ENCODE measurements at places on chromosomes 11 and 22. TPM values are rescaled to one million over a fixed set of nuclear protein-coding genes. Genes with fewer than 3 reads are reported as not detected.

DNA sequence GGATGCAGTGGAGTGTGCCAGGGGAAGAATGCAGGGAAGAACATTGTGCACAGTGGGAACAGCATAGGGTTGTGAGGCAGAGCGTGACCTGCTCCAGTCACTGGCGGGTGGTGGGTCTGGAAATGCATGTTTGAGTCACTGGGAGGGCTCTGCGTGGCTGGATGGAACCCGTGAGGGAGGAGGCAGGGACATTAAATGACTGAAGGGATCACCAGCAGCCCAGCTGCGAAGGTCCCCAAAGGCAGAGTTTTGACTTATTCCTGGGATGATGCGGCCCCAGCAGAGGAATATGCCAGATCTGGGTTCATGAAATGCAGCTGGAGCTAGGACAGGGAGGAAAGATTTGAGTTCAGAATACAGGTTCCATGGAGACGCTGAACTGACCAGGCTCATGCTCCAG is 104.0 kb upstream of the FGF3 start:
- H3K27me3 ChIP-seq = peaks cover 5% of the 10 kb centered on the region
- no peak for DNase-seq
- H3K4me3 ChIP-seq = no peak overlapping the region
- H3K27ac ChIP-seq = no peak overlapping the region

GRCh38 chr11:44637487-44637886 is 72.0 kb downstream of the CD82 start:
- H3K27me3 ChIP-seq = no peaks in the 10 kb centered on the region
- no peaks in the 10 kb centered on the region for H3K36me3 ChIP-seq
- DNase-seq = no peak
- H3K4me3 ChIP-seq = no peak overlapping the region
- H3K4me1 ChIP-seq = no peaks in the 10 kb centered on the region

- no peak overlapping the region for H3K27ac ChIP-seq
- H3K4me1 ChIP-seq = no peaks in the 10 kb centered on the region
- H3K27me3 ChIP-seq = no peaks in the 10 kb centered on the region
- H3K36me3 ChIP-seq = no peaks in the 10 kb centered on the region
- DNase-seq = no peak
These were observed 64.1 kb upstream of the EED start for GRCh38 chr11:86180423-86180822.

Gene P2RY2
- 1.2 TPM for total RNA-seq

- H3K36me3 ChIP-seq = no peaks in the 10 kb centered on the region
- peaks cover 9% of the 10 kb centered on the region for H3K4me1 ChIP-seq
- no peak overlapping the region for H3K4me3 ChIP-seq
- H3K27ac ChIP-seq = no peak overlapping the region
- DNase-seq = peak; percentile 71
These were observed 9.9 kb upstream of the NDUFS8 start for GRCh38 chr11:68020575-68020974.

GRCh38 chr22:27153386-27153785 is 496.0 kb downstream of the MIAT start:
- H3K4me3 ChIP-seq = no peak overlapping the region
- no peak overlapping the region for H3K27ac ChIP-seq
- no peak for DNase-seq
- no peaks in the 10 kb centered on the region for H3K27me3 ChIP-seq

GRCh38 chr22:49699928-49700498 is 127.7 kb downstream of the BRD1 start:
- no peak overlapping the region for H3K27ac ChIP-seq
- no peak overlapping the region for H3K4me3 ChIP-seq
- H3K4me1 ChIP-seq = no peaks in the 10 kb centered on the region
- DNase-seq = peak; percentile 26

Gene ASCL3
- total RNA-seq = not detected

Gene CAPN5
- 22.4 TPM for total RNA-seq

Gene SPINDOC
- total RNA-seq = 99.7 TPM

GRCh38 chr11:95248666-95249467 is 17.9 kb upstream of the SESN3 start:
- H3K27ac ChIP-seq = no peak overlapping the region
- no peak for DNase-seq
- H3K36me3 ChIP-seq = no peaks in the 10 kb centered on the region
- no peak overlapping the region for H3K4me3 ChIP-seq

- no peak for DNase-seq
- H3K27me3 ChIP-seq = no peaks in the 10 kb centered on the region
- H3K4me3 ChIP-seq = peak overlapping the region; percentile 74
- peaks cover 15% of the 10 kb centered on the region for H3K4me1 ChIP-seq
- no peaks in the 10 kb centered on the region for H3K36me3 ChIP-seq
- no peak overlapping the region for H3K27ac ChIP-seq
These were observed 1.3 kb downstream of the ACTN3 start for GRCh38 chr11:66548041-66548440.

- no peak overlapping the region for H3K27ac ChIP-seq
- 0 out of 2 replicates have a peak, but pooled peaks cover 3% of the 10 kb centered on the region for H3K27me3 ChIP-seq
- H3K4me3 ChIP-seq = no peak overlapping the region
- no peak for DNase-seq
- H3K36me3 ChIP-seq = no peaks in the 10 kb centered on the region
These were observed 50.9 kb upstream of the LINC01488 start for GRCh38 chr11:69430566-69430965.

- no peaks in the 10 kb centered on the region for H3K36me3 ChIP-seq
- H3K27ac ChIP-seq = no peak overlapping the region
- H3K4me1 ChIP-seq = peaks cover 5% of the 10 kb centered on the region
- DNase-seq = no peak
These were observed 554.0 kb upstream of the ARHGAP42 start for GRCh38 chr11:100133114-100133513.

DNA sequence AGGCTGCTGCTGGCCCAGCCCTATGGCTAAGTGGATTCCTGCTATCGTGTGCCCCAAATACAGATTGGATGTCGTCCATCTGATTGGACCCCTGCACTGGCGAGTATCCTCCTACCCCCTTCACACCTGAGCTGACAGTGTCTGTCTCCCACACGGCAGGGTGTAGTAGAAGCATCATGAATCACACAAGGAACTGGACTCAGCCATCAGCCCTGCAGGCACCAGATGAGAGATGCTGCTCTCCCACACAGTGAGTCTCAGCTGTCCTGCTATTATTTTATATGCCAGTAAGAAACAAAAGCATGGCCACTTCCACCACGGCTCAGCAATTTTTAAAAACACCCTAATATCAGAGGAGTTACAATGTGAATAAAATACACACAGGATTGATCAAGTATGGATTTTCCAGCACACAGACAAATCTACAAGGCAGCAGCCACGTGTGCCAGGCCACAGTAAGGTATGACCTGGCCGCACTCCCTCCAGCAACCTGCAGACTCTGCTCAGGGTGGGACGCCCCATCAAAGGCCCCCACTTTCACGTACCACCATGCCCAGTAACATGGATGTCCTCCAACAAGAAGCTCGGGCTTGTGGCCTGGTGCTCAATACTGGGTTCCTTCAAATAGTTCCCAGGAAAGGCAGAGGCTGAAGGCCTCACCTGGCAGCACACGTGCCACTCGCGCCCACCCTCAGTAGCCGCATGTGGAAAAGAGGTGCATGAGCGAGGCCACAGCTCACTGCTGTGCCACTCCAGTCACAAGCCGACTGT is 16.4 kb upstream of the SLC25A1 start:
- peaks cover 24% of the 10 kb centered on the region for H3K36me3 ChIP-seq
- no peaks in the 10 kb centered on the region for H3K4me1 ChIP-seq
- H3K4me3 ChIP-seq = no peak overlapping the region
- H3K27ac ChIP-seq = no peak overlapping the region
- no peak for DNase-seq

- H3K27ac ChIP-seq = no peak overlapping the region
- no peaks in the 10 kb centered on the region for H3K36me3 ChIP-seq
- H3K4me3 ChIP-seq = no peak overlapping the region
- H3K4me1 ChIP-seq = no peaks in the 10 kb centered on the region
- H3K27me3 ChIP-seq = no peaks in the 10 kb centered on the region
These were observed 65.1 kb upstream of the PPARA start for GRCh38 chr22:46084943-46085827.

- H3K4me3 ChIP-seq = no peak overlapping the region
- no peaks in the 10 kb centered on the region for H3K27me3 ChIP-seq
- H3K27ac ChIP-seq = no peak overlapping the region
- H3K4me1 ChIP-seq = no peaks in the 10 kb centered on the region
These were observed 62.3 kb upstream of the SCUBE2 start for GRCh38 chr11:9153651-9154050.

Gene UPB1
- total RNA-seq = not detected

GRCh38 chr11:15185021-15185420 is 70.3 kb downstream of the INSC start:
- DNase-seq = no peak
- H3K4me1 ChIP-seq = 0 out of 2 replicates have a peak, but pooled peaks cover 2% of the 10 kb centered on the region
- H3K27ac ChIP-seq = no peak overlapping the region
- no peak overlapping the region for H3K4me3 ChIP-seq

DNA sequence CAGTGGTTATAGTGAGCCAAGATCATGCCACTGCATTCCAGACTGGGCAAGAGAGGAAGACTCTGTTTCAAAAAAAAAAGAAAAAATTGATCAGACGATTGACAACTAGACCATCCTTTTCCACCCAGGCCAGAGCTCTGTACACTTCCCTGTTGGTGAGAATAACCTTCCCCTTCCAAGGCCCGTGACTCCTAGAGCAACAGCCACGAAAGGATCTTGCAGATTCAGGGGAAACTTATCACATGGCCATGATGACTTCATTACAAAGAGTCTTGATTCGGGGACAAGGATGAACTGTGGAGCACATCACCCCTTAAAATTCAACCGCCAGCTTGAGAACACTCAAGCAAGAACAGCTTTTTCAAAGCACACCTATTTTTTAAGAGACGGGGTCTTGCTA is 10.3 kb downstream of the CD5 start:
- H3K27ac ChIP-seq = no peak overlapping the region
- no peaks in the 10 kb centered on the region for H3K27me3 ChIP-seq
- no peak for DNase-seq
- no peaks in the 10 kb centered on the region for H3K36me3 ChIP-seq

DNA sequence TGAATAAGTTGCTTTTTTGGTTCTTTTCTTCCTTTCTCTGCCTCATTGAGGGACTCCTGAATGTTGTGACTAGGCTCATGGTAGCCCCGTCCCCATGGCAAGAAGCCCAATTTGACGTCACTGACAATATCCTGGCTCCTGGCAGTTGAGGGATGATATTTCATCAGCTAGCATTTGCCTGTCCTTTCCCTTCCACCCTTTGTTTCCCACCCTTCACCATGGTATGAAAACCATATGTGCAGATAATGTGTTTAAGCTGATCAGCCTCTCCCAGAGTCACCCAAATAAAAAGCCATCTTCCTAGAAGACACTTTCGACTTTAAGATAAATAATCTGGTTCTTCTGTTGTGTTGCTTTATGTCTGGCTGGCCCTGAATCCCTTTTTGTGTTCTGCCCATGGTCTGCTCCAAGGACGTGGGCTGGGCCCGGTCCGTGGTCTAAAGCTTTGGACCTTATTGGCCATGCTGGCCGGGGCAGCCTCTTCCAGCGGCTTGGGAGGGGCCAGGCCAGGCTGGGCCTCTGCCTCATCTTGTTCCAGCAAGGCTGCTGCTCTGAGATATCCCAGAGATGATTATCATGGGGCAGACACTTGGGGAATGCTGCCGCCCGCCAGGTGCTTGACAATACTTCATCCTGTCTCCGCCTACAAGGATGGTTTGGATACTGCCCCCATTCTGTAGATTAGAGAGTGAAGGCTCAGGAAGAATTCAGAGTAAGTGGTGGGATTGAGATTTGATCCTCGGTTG is 5.1 kb downstream of the TSPAN18 start:
- peaks cover 37% of the 10 kb centered on the region for H3K4me1 ChIP-seq
- H3K27me3 ChIP-seq = peaks cover 66% of the 10 kb centered on the region
- no peak overlapping the region for H3K27ac ChIP-seq
- no peak overlapping the region for H3K4me3 ChIP-seq
- no peaks in the 10 kb centered on the region for H3K36me3 ChIP-seq
- DNase-seq = no peak

Gene OR4A47
- not detected for total RNA-seq

DNA sequence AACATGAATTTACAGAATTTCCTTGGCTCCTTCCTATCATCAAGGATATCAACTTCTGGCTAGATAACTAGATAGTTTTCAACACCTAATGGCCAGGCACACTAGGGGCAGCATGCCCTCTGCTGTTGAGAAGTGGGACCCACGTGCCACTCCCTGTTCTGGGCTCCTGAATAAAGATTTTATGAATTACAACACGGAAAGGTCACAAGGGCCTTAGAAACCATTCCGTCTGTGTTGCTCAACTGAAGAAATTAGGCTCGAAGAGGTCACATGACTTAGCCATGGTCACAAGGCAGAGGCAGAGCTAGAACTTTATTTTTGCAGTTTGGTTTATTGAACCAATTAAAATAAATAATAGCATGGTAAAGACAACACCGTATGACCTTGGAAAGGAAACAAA is 36.0 kb downstream of the PRCP start:
- H3K36me3 ChIP-seq = no peaks in the 10 kb centered on the region
- no peak overlapping the region for H3K4me3 ChIP-seq
- no peaks in the 10 kb centered on the region for H3K4me1 ChIP-seq
- H3K27me3 ChIP-seq = no peaks in the 10 kb centered on the region

GRCh38 chr22:46971099-46971763 is 208.8 kb downstream of the TBC1D22A start:
- no peaks in the 10 kb centered on the region for H3K27me3 ChIP-seq
- DNase-seq = no peak
- H3K27ac ChIP-seq = no peak overlapping the region
- no peaks in the 10 kb centered on the region for H3K36me3 ChIP-seq
- no peak overlapping the region for H3K4me3 ChIP-seq
- H3K4me1 ChIP-seq = peaks cover 2% of the 10 kb centered on the region

Gene HIKESHI
- 58.3 TPM for total RNA-seq

GRCh38 chr22:17104336-17104935 is 16.7 kb downstream of the TMEM121B start:
- DNase-seq = no peak
- H3K4me3 ChIP-seq = no peak overlapping the region
- H3K36me3 ChIP-seq = no peaks in the 10 kb centered on the region
- H3K4me1 ChIP-seq = no peaks in the 10 kb centered on the region
- H3K27me3 ChIP-seq = no peaks in the 10 kb centered on the region

GRCh38 chr11:133832991-133833897 is 12.1 kb downstream of the SPATA19 start:
- H3K4me3 ChIP-seq = no peak overlapping the region
- peak; percentile 43 for DNase-seq
- H3K27ac ChIP-seq = no peak overlapping the region
- H3K27me3 ChIP-seq = no peaks in the 10 kb centered on the region
- no peaks in the 10 kb centered on the region for H3K36me3 ChIP-seq

GRCh38 chr11:9716275-9717039 is 52.6 kb downstream of the SWAP70 start:
- no peak overlapping the region for H3K4me3 ChIP-seq
- H3K27me3 ChIP-seq = no peaks in the 10 kb centered on the region
- H3K4me1 ChIP-seq = no peaks in the 10 kb centered on the region
- H3K27ac ChIP-seq = no peak overlapping the region

DNA sequence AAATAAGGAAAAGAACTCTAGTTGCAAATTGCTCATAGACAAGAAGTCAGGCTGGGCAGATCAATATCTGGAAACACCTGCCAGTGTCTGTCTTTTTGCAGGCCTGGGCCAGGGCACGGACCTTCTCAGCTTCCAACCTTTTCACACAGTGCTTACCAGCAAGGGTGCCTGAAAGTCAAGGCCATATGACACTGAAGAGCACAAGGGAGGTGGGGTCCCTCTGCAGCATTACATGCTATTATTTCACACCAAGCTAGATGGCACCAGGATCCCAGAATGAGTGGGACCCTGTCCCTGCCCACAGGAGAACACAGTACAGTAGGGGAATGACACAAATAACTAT is 5.9 kb upstream of the PEX26 start:
- no peaks in the 10 kb centered on the region for H3K36me3 ChIP-seq
- no peak for DNase-seq
- H3K27me3 ChIP-seq = peaks cover 2% of the 10 kb centered on the region
- H3K27ac ChIP-seq = no peak overlapping the region
- no peak overlapping the region for H3K4me3 ChIP-seq
- no peaks in the 10 kb centered on the region for H3K4me1 ChIP-seq

Gene OR52E2
- not detected for total RNA-seq

Measured in H1 (cell line).